ENCODE measurements at places on chromosomes 1 and 21.

DNA sequence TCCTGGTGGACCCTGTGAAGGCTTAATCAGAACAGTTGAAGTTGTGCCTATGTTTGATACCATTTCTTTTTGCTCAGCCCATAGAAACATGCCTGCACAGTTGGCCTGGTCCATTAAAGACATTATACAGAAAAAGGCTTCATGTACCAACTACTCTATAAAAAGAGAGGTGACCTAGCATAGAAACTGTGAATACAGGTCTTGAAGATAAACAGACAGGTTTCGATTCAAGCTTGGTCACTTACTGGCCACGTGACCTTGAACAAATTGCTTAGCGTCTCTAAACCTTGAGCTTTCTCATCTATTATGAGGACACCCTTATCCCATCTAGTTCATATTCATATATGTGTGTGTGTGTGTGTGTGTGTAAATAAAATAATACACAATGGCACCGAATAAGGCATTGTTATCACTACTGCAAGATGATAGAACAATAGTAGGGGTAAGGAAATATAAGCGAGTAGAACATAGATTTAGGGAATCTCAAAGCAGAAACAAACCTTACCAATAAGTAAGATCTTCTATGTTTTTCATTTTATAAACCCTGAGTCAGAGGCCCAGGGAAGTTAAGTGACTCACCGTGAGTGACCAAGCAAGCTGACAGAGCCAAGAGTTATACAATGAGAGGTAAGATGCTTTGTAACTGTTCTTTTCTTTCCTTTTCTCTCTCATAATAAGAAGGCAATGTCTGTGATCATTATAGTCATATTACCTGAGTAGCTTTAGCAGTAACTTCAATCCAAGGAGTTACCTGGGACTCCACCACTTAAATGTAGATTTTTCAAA is 476.8 kb upstream of the DEPDC1 start:
- no peak for DNase-seq

DNA sequence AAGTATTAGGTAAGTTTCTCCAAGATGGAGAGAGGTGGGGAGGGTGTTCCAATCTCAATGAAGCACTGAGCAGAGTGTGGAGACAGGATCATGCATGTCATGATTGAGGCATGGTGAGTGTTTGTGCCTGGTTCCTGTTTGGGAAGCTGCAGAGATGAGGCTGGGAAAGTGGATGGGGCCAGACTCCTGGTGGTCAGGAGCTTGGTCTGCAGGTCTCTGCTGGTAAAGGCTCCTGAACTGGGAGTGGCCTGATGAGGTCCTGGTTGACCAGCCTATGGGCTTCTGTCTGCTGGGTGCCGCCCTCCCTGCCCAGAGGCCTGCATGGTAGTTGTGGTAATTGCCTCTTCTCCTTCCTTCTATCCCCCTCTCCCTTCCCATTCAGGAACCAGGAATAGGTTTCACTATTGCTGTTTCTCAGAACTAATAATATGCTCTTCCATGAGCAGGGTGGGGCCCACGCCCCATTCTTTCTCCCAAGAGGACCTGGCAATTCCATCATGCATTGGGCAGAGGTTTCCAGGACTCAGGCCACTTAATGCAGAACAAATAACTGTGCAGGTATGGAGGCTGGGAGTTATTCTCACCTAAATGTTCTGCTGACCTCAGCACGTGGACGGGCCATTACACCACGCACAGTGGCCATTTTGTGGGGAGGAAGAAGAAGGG is 24.5 kb downstream of the PROK1 start:
- no peak for DNase-seq

- no peak for DNase-seq
Measured at GRCh38 chr1:182357913-182358312, 33.7 kb downstream of the GLUL start.

- DNase-seq: peak; percentile 33
Measured at GRCh38 chr1:229625071-229625914, 629 bp downstream of the TAF5L start.

DNA sequence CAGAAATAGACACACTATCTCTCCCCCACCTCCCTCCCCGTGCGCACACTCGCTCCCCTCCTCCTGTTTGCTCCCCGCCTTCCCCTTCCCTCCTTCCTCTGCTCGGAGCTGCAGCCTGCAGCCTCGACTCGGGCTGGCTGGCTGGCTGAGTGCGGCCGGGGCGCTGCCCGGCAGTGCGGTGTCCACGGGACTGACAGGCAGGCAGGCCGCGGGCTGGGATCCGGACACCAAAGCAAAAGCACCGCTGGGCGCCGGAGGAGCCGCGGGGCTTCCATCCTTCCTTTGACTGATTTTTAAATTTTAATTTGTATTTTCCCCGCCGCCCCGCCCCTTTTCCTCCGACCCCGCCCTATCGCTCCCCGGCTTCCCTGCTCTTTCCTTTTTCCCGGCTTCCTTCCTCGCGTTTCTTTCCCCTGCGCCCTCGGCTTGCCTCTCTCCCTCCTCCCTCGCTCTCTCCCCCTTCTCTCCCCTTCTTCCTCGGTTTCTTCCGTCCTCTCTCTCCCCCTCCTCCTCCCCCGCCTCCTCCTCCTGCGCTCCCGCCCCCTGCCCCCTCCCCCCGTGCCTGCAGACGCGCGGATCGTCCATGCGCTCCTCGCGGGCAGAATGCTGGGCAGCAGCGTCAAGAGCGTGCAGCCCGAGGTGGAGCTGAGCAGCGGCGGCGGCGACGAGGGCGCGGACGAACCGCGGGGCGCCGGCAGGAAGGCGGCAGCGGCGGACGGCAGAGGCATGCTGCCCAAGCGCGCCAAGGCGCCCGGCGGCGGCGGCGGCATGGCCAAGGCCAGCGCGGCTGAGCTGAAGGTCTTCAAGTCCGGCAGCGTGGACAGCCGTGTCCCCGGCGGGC is 109.4 kb downstream of the NAV1 start:
- DNase-seq: no peak

GRCh38 chr1:2496087-2496622 is 20.1 kb downstream of the PLCH2 start:
- DNase-seq: no peak

DNA sequence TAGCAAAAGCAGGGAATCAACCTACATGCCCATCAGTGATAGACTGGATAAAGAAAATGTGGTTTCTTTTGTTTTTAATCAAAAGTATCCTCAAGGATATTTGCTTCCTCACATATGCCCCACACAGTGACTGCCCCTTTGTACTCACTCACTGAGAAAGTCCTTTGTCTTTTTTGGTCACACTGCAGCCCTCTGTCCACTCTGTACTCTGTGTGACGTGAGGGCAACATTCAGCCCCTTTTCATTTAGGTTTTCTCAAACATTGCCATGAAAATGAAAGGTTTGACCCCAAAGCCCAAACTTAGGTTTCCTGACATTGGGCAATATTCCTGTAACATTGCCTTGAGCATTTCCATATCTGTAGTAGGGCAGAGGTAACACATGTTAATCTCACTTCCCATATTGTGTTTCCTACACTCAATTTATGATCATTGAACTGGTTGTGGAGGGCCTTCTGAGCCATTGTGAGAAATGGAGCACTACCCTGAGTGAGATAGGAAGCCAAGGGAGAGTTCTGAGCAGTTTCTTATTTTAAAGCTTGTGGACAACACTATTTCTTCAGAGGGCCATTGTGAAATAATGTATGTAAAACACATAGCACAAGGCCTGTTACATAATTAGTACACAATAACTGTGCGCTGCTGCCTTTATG is 501.9 kb upstream of the C1orf87 start:
- no peak for DNase-seq

DNA sequence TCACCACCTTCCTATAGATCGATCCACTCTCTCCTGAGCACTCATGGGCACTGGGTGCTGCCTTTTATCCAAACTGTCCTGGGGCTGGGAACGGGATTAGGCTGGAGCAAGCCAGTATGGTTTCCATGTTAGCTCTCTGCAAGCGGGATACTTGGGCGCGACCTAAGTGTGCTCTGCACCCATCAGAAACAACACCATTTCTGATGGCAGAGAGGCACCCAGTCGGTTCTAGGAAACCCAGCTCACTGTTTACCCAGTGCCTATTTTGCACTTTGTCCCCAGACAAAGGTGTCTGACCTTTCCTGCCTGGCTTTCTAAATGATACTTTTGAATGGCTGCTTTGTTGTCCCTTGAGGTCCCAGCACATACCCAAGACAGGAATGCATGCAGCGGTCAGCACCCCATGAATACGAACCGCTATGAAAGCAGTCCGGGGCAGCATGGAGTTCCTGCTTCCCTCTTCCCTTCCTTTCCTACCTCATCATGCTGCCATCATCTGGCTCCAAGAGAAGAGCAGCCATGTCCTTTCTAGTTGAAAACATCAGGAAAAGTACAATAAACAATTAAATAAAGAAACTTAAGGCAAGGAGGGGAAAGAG is 83.9 kb downstream of the TRABD2B start:
- no peak for DNase-seq

DNA sequence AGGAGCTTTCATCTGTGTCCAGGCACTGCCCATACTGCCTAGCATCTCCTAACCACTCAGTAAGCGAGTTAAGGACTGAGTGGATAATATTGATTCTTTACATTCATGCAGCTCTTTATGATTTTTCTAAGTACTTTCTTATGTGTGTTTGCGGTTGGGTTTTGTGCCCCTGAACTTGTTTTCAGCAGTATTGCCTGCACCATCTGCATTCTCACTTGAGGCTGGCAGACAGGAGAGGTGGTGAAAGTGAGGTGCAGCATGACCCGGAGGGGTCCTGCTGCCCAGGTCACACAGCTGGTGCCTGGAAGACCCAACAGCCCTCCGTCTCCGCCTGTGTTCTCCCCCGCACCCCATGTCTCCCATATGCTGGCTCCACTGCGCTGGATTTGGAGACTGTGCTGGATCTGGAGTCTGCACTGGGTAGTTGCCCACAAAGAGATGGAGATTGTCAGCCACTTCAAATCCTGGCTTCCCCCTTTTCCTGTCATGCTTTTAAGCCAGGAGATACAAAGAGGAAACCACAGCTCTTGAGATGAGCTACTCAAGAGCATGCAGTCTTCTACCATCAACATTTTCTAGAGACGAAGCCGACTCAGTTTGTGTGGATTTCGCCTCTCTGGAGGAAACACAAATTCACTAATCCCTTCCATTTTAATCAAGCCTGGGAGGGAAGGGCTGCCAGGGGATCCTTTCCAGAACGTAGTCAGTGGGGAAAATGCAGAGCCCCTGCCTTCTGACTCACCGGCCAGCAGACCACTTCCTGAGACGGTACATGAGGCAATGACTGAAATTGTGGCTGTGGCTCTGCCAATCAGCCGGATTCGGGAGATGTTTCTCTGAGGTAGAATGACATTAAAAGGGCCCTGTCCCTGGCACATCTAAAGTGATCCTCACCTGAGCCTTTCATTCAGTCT is 71.7 kb upstream of the ANGPTL1 start:
- no peak for DNase-seq

GRCh38 chr1:101237229-101237837 is 514 bp downstream of the S1PR1 start:
- DNase-seq: no peak

DNA sequence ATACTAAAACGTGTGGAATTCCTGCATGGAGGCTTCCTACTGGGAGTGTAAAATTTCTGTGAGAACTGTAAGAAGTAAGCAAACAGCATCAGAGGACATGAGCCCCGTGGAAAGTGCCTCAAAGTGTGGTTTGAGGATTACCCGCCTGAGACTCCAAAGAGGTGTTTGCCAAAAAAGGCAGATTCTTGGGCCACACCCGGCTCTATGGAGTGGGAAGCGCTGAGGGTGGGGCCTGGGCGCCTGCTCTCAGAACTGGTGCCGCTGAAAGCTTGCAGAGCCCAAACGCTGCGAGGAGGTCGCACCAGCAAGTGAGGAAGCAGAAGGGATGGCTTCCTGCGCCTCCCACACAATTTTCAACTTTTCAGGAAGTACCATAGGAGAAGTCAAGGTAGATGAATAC is 43.0 kb upstream of the PSEN2 start:
- DNase-seq: no peak

- DNase-seq: no peak
Measured at GRCh38 chr1:156499842-156500542, 583 bp downstream of the MEF2D start.

DNA sequence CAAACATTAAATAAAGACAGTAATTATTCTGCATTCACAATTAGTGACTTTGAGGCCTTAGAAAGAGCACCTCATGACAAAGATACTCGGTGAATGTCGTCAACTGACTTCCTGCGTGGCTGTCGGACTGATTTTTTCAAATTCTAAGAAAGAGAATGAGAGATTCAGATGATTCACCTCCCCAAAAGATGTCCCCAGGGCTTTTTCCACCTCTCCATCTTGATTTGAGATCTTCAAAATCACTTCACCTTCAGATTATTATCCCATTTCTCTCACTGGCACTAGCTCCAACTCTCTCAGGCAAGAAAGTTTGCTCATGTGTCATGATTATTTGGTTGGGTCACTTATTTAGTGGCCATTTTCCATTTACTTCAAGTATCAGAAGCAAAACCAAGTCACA is 5.0 kb upstream of the EDEM3 start:
- DNase-seq: no peak

- DNase-seq: no peak
Measured at GRCh38 chr1:74858136-74858535, 125.2 kb downstream of the TYW3 start.

DNA sequence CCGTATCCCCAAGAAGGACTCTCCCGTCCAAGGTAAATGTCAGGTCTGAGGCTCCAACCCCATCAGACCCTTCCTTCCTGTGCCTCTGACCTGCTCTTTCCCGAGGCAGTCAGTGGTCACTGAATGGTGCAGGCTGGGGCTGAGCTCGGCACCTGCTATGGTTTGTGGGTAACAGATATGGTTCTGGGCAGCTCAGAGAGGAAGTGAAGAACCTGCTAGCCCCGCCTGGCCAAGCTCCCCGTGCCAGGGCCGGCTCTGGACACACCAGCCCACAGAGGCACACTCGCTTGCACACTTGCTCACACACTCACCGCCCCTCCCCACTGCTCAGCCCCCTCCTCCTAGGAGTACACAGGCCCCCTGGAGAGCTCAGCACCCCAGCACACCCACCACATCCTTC is 16.4 kb downstream of the NCMAP start:
- no peak for DNase-seq

DNA sequence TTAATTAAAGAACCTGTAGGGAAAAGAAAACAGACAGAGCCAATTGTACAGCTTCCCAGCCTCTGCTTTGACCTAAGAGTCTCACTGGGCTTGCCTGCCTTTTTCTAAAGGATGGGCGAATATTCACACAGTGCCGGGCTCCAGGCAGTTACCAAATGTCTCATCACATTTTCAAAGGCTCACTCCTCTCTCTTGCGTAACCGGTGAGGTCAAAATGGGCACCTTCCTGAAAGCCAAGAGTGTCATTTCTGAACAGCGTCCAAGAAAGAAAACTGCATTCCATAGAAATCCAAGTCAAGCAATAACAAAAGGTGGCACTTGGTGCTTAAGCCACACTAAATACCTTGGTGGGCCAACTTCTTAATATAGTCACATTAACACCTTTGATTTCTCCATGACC is 710 bp upstream of the PALMD start:
- DNase-seq: no peak

- DNase-seq: no peak
Measured at GRCh38 chr21:39029086-39029755, 154.0 kb downstream of the PSMG1 start.

GRCh38 chr21:36825658-36826057 is 126.7 kb downstream of the SIM2 start:
- DNase-seq: no peak

DNA sequence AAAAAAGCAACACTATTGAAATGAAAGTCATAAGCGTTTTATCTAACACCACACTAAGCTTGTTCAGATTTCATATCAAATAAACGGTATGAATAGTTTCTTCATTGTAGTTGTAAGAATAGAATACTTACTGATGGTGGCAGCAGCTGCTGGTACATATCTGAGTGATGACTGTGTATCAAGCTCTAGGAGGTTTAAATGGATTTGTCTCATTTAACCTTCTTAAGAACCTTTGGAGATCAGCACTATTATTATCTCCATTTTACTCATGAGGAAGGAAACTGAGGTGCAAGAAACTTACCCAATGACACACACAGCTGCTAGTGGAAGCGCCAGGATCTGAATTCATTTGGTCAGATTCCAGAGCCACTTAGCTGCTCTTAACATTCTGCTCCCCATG is 104.0 kb downstream of the EIF4G3 start:
- no peak for DNase-seq

Data from stimulated activated CD8-positive, alpha-beta memory T cell treated with anti-CD3 and anti-CD28 coated beads, Interleukin-12 subunit alpha, Interleukin-12 subunit beta, amount 100 ng/mL, for 4 hours (primary cell).